Progenitor cell of endocrine pancreas (in vitro differentiated cells): ENCODE measurements at places on chromosomes 1 and 21. TPM values are rescaled to one million over a fixed set of nuclear protein-coding genes. Genes with fewer than 3 reads are reported as not detected.

- no peak for DNase-seq
These were observed 235.1 kb upstream of the RUNX1 start for GRCh38 chr21:35284199-35284598.

DNA sequence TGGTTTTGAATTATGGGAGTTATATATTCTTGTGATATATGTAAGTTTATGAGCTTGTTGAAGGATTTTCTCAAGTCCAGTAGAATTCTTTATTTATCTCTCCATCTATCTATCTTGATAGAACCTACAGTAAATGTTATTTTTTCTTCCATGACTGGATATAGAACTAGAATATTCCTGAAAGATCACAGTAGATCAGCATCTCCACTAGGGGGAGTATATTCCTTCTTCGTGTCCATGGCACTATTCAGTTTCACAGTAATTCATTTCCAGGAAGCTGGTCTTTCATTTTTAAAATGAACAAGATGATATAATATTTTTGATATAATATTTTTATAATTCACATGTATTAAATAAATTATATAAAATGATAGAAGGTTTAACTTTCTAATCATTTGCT lies 18.8 kb downstream of the TMPRSS15 start:
- DNase-seq, result no peak

Gene JAM2
- 2.2 and 2.4 TPM in 2 replicates for total RNA-seq

Gene CRB1
- total RNA-seq, result not detected in 2 replicates

Gene CELSR2
- total RNA-seq, result 33.7 and 38.7 TPM in 2 replicates

- no peak for DNase-seq
These were observed 18.2 kb upstream of the AGO1 start for GRCh38 chr1:35864813-35865212.

GRCh38 chr1:205923651-205924459 lies 19.4 kb downstream of the SLC26A9 start:
- no peak for DNase-seq

DNA sequence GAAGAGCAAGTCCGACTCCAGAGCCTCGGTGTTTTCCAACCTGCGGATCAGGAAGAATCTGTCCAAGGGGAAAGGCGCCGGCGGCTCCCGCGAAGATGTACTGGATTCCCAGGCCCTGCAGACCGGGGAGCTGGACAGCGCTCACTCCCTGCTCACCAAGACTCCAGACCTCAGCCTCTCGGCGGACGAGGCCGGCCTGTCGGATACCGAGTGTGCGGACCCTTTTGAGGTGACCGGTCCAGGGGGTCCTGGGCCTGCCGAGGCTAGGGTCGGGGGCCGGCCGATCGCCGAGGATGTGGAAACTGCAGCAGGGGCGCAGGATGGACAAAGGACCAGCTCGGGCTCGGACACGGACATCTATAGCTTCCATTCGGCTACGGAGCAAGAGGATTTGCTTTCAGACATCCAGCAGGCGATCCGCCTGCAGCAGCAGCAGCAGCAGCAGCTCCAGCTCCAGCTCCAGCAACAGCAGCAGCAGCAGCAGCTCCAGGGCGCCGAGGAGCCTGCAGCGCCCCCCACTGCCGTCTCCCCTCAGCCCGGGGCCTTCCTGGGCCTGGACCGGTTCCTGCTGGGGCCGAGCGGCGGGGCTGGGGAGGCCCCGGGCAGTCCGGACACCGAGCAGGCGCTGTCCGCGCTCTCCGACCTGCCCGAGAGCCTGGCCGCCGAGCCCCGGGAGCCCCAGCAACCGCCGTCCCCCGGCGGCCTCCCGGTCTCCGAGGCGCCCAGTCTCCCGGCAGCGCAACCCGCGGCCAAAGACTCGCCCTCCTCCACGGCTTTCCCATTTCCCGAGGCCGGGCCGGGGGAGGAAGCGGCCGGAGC lies 827 bp downstream of the FMN2 start:
- peak; percentile 33 for DNase-seq

DNA sequence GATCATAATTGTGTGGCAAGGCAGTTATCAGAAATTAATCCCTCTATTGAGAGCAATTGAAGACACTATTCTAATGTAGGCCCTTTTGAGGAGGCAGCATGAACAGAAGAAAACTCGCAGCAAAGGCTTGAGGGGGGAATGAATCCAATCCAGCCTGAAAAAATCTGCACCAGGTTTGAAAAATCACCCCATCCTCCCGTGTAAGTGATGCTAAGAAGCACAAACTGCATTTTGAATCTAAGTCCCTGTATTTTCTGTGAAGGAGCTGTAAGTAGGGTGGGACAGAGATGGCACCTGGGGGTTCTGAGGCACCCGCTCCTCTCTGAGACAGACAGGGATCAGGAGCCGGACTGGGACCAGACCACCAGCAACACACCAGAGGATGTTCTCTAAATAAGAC lies at the start of gene CRB1:
CRB1 (plus strand) TSS at position 241 of the 400 bp plus-strand sequence. CDS start 161 bp downstream, outside the sequence.
- no peak for DNase-seq

- DNase-seq, result no peak
These were observed 493 bp upstream of the ESPN start for GRCh38 chr1:6424000-6424565.

DNA sequence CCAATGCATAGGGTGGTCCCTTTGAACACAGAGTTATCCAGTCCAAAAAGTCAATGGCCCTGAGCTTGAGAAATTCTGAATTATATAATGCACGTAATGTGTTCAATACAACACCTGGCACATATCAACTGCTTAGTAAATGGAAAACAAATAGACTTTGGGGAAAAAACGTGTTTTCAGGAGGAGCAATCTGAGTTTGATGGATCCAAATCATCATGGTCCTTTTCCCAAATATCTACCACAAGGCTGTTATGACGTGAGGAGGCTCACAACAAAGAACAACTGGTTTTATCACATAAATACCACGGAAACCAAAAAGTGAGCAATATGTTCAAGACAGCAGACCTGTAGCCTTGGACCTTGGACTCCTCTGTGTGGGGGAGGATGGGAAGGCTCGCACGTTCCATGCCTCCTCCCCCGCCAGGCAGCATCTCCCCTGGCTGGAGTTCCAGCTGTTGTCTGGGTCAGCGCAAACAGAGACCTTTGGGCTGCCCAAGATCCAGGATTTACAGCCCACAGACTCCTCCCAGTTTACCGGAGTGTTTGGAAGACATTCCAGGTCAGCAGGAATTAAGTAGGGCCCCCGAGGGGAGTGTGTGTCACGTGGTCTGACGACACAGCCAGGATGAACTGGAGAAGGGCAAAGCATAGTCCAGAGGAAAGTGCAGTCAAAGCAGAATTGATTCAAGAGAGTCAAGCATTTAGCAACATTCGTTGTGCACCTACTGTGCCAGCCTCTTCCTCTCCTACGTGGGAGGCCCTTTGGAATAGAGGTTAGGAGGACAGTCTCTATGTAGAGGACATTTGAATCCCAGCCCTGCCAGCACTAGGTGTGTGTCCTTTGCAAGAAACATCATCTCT lies 32.2 kb upstream of the MED18 start:
- DNase-seq, result peak; percentile 30

- DNase-seq, result no peak
These were observed 3.5 kb downstream of the MEX3A start for GRCh38 chr1:156078728-156079127.

DNA sequence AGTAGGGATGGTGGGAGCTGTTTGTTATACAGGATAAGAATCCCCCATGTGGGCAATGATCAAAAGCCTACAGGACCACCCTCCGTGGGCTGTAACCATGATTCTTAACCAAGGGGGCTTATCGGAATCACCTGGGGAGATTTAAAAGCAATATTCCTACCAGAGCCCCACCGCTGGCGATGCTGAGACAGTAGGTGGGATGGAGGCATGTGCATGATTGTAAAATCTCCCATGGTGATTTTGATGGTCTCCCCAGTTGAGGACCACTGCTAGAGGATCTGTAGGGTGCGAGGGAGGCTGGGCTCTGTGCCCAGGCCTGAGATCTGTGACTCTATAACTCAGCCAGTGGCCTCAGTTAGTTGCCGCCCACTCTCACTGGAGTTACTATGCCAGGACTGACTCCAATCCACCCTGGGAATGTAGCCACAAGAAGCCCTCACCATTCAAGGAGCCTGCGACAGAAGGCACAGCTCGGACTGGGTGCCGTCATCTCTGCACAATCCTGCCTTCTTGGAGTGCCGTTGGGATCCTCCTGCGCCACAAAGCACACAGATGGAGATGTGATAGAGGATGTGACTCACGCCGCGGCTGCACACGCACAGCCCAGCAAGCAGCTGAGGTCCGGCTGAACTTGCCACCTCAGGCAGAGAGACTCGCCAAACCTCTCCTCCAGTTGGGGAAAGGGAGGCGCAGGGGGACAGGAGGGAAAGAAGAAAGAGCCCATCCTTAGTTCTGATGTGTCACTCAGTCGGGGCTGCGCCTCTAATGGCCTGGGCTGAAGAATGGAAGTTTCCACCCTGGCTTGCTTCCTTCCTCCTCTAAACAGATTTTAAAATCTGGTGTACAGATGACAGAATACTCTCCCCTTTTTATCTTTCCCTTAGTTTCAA lies 26.5 kb downstream of the AKNAD1 start:
- no peak for DNase-seq

- DNase-seq, result peak; percentile 4
These were observed 282.9 kb downstream of the PTPRU start for GRCh38 chr1:29519108-29519787.

- DNase-seq, result no peak
These were observed 69.2 kb downstream of the LPGAT1 start for GRCh38 chr1:211761400-211761799.

GRCh38 chr1:178540646-178541045 lies 27.7 kb downstream of the TEX35 start:
- DNase-seq, result no peak

GRCh38 chr21:46328151-46328550 lies 4.2 kb downstream of the PCNT start:
- DNase-seq, result no peak

GRCh38 chr1:156356875-156357534 lies 12.0 kb upstream of the RHBG start:
- peak; percentile 76 for DNase-seq

Gene OR2L5
- not detected in 2 replicates for total RNA-seq
